ENCODE measurements at places on chromosomes 3 and 15.

DNA sequence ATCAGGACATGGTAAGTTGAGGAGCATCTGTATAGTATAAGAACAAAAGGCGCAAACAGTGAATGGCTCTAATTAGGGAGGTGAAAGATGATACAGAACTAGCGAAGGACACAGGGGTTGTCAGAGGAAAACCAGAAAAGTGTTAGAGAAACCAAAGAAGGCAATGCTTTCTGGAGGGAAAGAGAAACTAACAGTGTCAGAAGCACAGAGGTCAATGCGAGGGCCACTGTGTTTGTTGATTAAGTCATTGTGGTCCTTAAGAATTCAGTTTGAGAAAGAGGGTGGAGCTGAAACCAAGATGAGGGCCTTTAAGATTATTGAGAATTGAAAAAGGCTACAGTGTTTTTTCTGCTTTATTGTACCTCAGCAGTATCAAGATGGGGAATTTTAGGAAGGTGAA is 28.8 kb downstream of the ATG7 start:
- no peak for DNase-seq

- no peak for DNase-seq
Observed at GRCh38 chr15:89400116-89400781, 65.6 kb upstream of the POLG start.

GRCh38 chr3:73442152-73442551 is 182.6 kb downstream of the PDZRN3 start:
- DNase-seq = no peak

DNA sequence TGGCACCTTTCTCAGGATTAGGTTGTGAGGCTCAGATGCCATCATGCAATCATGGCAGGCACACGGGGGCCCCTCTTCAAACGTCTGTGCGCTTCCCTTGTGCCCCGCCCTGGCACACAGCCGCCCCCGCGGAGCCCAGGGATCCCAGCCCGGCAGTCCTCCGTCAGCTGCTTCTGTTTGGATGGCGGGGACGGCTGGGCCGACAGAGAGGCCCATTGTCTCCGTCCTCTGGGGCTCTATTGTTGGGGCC is 849 bp upstream of the HDAC11 start:
- no peak for DNase-seq

DNA sequence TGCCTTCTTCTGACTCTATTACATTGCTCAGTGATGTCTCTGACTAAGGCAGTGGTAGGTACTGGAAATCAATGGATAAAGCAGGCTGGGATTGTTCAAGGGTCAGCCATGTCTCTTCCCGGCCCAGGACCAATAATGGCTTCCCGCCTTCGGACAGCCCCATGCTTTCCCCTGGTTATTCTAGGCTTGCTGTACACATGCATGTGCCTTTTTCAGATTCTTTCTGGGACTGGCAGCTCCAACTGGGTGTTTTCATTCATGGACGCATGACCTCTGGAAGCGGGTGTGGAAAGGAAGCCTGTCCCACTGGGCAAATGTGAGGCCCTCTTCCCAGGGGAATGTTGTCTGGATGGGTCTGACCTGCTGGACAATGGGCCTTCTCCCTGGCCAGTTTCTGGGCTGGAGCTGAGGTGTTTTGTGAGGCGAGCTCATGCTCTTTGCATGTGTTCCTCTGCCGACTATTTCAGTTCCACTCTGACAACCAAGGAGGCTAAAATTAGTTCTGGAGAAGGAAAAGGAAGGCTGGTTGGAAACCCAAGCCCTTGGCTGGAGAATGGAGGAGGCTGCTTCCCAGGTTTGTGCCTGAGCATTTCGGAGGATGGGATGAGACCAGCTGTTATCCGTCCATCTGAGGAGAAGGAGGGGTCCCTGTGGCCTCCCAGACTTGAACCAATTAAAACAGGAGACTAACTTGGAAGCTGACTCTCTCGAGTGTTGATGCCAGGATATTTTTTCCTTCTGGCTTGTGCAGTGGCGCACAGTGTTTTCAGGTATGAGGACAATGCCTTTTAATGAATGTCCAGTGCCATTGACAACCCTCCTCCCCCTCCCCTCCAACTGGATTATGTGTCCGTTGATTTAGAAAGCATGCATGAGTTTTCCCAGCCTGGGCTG is 6.9 kb downstream of the ACVR2B start:
- no peak for DNase-seq

DNA sequence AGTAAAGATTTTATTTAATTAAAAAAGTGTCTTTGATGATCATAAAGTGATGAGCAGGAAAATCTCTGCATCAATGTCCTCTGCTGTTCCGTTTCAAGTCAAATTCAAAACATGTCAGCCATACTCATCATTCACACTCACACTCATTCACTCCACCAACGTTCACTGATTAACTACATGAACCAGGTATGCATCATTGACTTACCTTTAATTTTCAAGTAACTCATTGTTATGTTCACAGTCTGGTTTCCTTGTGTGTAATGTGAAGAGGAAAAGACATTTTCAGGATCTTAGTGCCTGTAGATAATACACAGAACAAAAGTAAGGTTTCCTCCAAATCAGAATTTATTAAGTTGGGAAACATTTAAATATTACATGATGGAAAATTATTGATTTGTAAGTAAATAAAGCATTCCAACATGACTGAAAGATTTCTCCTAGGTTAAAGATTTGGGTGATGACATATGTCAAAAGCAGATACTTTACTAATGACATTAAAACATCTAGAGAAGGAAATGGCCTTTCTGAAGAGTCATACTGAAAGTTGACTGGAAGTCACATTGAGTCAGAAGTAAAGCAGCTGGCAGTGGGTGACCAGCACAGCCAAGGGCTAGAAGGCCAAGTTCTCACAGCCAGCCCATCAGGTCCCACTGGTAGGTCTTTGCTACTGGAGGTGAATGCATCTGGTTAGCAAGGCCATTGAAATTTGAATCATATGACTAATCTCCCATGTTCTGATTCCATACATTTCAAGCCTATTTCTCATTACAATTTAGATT is 251.9 kb downstream of the CDIN1 start:
- no peak for DNase-seq

- DNase-seq = no peak
Observed at GRCh38 chr3:18064586-18064985, 322.2 kb upstream of the TBC1D5 start.

DNA sequence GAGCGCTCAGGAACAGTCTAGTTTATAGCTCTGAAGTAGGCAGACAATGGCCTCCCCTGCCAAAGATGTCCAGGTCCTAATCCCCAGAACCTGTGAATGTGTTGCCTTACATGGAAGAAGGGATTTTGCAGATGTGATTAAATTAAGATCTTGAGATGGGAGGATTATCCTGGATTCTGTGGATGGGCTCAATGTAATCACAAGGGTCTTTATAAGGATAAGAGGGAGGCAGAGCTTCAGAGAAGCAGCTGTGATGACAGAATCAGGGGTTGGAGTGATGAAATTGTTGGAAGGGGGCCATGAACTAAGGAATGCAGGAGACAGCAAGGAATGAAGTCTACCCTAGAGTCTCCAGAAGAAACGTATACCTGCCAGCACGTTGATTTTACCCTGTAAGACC is 14.0 kb upstream of the GK5 start:
- DNase-seq = no peak

DNA sequence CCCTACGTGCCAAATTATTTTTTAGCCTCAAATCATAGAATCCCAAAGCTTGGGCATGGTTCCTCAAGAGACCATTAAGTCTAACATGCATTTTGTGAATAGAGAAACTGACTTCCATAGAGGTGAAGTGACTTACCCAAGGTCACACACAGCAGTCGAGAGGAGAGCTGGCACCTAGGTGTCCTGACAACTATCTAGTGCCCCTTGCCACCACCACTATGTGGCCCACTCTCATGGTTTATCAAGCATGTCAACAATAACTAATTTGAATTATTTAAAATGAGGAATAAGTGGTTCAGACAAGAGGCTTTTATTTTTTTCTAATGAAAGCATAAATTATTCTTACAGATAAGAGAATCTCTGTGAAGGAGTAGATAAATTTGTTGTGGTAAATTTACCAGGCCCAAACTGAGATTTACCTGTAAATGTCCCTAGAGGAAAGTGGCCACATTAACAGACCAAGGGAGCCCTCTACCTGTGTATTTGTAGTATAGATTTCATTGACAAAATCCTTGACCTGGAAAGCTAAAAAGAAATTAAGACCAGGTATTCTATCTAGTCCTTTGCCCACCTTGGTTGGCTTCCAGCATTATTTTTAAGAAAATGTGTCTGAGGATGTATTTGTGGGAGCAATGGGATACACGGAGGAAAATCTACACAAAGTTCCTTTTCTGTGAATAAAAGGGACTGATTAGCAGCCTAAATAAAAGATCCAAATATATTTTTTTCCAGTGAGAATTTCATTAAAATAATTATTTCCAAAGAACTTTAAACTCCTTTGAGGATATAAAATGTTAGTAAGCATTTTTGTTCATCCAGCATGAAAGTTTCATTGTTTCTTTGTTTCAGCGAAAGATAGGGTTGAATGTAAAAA is 49.1 kb downstream of the IQCH start:
- DNase-seq = peak; percentile 48

DNA sequence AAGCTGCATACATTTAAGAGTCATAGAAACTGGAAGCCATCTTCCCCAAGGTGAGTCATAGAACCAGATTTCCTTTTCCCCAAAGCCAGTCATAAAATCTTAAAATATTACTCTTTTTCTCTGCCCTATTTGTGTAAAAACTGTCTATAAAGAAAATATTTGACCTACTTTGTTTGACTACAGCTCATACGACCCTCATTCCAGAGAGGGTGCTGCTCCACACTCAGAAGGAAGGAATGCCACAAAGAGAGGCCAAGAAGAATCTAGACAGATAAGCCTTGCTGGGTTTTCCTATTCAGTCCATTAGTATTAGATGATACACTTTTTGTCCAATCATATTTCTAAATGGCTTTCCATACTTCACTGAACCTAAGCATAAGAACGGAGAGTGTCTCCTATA is 671.6 kb upstream of the SGO1 start:
- no peak for DNase-seq

GRCh38 chr15:70264738-70265465 is 167.2 kb upstream of the TLE3 start:
- no peak for DNase-seq

DNA sequence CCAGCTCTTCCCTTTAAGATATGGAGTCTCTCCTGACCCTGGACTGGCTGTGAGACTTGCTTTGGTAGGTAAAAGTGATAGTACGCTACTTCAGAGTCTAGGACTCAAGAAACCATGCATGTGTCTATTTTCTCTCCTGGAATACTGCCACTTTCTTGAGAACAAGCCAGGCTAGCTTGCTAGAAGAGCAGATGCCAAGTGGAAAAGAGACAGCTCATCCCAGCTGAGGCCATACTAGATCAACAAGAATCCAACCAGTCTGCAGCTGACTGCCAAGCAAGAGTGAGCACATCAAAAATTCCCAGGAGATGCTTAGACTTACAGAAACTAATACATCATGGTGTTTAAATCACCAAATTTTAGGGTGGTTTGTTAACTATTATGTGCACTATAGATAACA is 208.3 kb upstream of the RBMS3 start:
- DNase-seq = no peak

DNA sequence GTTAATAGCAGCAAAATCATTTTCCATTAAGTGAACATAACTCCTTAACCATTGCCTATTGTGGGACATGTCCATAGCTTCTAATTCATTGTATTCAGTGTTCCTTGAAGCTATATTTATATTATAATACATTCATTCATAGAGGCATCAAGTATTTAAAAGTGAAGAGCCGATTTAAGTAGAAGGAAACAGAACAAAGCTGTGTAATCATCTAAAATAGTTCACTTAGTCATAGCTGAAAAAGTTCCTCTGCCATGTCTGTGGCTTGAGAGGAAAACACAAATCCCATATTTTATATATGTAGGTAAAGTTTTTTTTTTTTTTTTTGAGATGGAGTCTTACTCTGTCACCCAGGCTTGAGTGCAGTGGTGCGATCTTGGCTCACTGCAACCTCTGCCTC is 54.5 kb downstream of the TMEM108 start:
- no peak for DNase-seq

- no peak for DNase-seq
Observed at GRCh38 chr3:52844290-52844975, 9.6 kb upstream of the MUSTN1 start.

DNA sequence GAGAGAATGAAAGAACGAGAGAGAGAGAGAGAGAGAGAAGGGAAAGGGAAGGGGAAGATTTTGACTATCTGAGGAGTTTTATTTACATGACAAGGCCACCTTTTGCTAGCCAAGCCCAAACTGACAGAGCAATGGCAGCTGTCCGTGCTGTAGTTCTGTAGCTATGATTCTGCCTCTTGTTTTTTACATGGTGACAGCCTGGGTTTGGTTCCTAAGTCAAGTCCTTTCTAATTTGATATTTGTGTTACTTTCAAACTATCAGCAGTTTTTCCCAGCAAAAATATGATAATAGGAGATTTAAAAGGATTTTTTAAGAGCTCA is 26.3 kb upstream of the MFGE8 start:
- no peak for DNase-seq

GRCh38 chr15:84934942-84935729 is 46.5 kb upstream of the PDE8A start:
- no peak for DNase-seq

DNA sequence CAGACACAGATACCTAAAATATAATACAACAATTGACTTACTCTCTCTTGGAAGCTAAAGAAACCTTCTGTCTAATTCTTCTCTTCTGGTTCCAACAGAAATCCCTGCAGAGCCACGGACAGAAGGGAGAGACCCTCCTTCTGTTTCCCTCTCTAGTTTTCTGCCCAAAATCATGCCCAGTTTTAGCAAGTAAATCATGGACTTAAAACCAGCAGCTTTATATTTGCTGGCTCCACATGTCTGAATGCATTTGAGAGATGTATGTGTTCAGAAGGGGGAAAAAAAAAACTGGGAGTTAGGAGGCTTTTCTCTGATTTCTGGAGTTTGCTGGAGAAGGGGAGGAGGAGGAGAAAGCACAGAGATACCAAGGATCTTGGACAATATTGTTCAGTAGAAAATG is 147.1 kb downstream of the LSAMP start:
- no peak for DNase-seq

DNA sequence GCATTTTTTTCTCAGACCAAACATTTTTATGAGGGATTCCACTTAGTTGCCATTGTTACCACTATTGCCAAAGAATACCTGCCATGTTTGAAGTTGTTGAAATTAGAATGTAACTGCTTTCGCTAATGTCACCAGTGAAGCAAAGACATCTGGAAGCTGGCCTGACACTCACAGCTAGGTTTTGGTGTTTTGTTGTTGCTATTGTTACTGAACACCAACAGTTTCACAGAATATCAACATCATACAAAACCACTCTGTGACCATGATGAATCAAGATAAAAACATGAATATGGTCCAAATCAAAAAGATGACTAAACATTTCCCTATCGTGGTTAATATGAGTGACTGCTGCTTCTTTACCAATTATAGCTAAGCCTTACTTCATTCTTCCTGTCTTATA is 6.9 kb upstream of the CFAP20DC start:
- DNase-seq = no peak

- DNase-seq = no peak
Observed at GRCh38 chr3:1404270-1404962, 311.6 kb downstream of the CNTN6 start.

GRCh38 chr15:51759557-51760070 is 8.2 kb downstream of the TMOD2 start:
- peak; percentile 39 for DNase-seq

DNA sequence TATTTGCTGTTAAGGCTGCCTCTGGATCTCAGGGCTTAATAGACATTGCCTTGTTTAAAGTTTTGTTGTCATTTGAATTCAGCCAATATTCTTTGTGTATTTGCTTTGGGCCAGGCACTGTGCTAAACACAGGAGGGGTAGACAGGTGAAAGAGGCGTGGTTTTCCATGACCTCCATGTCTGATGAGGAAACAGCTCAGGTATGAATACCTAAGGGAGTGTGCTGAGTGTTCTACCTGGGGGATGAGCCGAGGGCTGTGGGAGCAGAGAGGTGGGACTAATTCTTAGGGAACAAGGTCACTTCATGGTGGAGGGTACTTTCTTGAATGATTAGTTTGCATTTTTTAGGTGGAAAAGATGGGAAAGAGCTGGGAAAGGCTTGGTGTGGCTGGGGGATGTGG is 108.2 kb downstream of the THSD4 start:
- DNase-seq = no peak

Data from CD4-positive, alpha-beta T cell treated with Interleukin-6 for 4 hours (primary cell).